ENCODE measurements at places on chromosomes 7 and 10.

DNA sequence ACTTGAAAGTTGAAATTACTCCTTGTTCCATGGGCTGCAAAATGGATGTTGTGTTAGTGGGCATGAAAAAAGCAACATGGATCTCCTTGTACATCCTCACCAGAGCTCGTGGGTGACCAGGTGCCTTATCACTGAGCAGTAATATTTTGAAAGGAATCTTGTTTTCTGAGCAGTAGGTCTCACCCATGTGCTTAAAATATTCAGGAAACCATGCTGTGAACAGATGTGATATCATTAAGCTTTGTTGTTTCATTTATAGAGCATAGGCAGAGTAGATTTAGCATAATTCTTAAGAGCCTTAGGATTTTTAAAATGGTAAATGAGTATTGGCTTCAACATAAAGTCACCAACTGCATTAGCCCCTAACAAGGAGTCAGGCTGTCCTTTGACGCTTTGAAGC lies 316.6 kb downstream of the TYW1 start:
- DNase-seq: no peak

DNA sequence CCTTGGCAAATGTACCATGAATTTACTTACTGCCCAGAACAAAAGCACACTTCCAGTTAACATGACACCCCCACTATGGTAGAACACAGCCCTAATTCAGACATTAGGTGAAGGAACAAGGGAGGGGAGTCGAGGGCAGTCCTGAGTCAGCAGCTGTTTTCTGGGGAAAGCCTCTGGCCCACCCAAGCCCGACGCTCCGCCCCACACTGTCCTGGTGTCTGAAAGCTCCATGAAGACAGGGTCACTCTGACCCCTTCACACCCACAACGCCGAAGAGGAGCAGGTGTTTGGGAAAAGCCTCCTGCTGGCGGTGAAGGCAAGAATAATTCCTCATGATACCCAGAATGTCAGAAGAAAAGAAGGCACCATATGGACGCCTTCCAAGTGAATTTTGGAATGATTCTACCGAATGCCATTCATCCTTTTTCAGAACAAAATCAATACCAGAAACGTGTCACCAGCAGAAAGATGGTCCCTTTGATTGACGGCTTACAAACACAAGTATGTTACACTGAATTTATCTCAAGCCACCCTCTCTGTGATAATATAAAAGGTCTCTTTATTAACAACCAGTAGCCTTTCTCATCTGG lies 172.1 kb downstream of the DIP2C start:
- no peak for DNase-seq

DNA sequence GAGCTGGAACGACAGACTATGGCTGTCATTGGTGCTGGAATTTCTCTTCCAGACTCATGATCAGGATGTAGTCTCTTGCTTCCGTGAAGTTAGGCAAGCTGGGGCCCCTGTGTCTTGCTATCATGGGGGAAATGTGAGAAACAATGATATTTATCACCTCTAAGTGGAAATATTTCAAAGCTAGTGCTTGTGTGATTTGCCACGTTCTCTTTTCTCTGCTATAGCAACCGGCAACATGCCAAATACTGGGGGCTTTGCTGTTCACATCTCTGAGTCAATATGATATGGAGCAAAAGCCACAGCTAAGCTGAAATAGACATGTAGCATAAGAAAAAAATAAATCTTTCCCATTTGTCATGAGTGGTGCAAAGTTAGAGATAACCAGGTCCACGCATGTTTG lies 668.2 kb upstream of the IGFBP3 start:
- DNase-seq: no peak

DNA sequence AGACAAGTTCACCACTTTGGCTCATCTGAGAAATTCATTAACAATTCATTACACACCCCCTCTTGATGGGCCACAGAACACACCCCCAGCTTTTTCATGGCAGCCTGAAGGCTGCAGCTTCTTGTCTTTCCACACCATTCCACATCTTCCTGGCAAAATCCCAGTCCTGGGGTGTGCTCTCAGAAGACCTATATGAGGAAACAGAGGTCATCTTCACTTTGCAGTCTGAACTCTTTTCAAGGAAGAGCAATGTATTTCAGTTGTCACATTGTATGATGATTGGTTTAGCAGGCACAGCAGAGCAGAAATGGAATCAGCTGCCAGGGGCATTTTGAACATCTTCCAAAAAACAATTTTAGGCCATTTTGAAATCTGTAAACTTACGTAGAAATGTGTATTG lies 7.8 kb upstream of the LRRC27 start:
- no peak for DNase-seq

DNA sequence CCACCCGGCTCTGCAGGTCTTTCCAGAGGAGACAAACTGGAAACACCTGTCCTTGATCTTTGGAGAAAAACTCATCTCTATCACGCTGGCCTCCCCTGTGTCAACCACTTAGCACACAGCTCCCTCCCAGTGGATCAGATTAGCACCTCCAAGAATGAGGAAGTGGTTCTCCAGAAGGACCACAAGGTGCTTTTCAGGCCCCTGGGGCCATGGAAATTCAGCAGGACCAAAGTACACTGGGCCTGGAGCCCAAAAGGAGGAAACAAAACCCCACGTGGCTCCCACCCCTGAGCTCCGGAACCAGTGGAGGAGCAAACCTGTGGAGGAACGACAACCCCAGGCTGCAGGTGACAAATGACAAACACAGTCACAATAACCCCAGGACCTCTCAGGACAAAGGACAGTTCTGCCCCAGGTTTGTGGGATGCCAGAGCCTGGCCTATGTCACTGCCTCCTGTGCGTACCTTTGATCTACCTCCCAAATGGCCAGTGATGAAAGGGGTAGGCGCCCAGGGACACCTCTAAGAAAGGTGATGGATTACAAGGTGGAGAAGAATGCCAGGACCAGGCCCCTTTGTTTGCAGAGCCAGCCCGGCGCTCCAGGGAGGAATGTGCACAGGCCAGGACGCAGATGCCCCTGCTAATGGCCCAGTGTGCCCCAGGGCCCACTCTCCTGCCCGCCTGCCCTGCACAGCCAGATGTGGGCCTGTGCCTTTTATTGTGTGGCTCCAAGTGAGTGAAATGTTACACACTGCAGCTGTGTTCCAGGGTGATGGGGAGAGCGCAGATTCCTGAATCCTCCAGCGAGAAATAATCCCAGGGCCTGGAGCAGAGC lies 5.7 kb downstream of the TNS3 start:
- peak; percentile 33 for DNase-seq

DNA sequence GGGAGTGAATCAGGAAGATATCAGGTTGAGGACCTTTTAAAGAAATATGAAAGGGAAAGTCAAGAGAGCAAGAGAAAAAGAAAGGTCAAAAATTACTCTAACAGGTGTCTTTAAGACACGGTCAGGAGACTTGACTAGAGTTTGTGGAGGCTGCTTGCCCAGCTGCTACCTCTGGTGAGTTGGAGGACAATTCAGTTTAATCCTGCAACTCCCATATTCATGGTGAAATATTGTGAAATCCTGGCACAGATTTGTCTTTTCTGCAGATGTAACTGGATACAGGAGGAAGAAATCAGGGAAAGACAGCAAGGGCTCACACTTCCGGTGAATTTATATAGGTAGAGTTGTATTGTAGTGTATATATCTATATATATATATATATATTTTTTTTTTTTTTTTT lies 93.5 kb downstream of the AKAP9 start:
- DNase-seq: no peak

GRCh38 chr7:138431517-138431916 lies 28.5 kb upstream of the TRIM24 start:
- no peak for DNase-seq

DNA sequence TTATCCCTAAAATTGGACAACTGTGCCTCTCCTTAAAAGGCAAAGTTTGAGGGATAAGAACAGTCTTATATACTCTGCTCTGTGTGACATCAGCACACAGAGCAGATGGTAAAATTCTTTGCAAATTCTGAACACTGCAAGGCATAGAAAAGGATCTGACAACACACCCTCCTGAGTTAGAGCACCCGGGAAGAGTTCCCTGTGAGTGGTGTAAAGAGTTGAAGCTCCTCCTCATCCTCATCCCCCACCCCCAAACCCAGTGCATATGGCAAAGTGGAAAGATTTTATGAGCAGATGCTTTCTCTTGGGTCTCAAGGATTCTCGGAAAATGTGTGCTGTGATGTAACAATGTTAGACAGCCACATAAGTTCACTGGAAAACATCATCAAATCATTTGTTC lies 40.0 kb upstream of the DGKI start:
- DNase-seq: no peak

GRCh38 chr10:132962623-132963429 lies 20.5 kb upstream of the CFAP46 start:
- no peak for DNase-seq

DNA sequence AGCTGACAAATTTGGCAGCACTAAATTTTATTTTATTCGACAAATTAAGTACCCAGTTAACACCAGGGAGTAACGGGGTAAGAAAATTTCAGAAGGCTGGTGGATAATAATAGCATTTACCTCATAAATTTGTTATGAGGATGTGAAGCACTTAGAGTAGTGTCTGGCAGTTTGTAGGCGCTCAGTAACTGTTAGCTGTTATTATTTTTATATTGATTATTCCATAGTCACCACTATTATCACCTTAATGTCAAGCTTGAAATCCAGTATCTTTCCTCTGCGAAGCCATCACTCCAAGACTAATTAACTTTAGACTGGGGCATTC lies 563 bp upstream of the COA1 start:
- DNase-seq: no peak

DNA sequence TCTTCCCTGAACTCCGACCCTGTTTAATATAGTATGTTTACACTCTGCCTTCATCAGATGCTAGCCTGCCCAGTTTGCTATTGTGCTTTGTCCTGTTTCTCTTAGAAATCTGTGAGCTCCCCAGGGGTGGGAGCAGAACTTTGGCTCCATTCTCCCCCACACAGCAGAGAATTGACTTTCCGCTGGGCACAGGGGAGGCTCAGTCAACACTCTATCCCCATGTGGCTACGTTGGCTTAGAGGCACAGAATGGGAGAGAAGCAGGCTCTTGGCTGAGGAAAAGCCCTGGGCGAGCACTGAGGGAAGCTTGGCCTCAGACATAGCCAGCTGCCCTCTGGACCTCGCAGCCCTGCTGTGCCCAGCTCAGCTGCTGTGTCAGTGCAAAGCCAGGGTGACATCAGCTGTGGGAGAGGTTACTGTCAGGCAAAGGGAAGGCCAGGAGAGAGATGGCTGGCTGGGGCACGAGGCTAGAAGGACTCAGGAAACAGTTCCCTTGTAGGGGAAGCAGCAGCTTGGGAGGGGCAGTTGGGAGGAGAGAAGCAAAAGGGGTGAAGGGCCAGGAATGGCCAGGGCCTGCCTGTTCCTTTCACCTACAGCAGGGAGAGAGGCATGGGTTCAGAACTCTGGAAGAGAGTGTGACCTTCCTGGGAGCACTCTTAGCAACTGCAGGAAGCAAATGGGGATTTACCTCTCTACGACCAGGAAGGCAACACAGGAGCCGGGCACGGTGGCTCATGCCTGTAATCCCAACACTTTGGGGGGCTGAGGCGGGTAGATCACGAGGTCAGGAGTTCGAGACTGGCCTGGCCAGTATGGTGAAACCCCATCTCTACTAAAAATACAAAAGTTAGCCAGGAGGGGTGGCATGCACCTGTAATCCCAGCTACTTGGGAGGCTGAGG lies 5.8 kb upstream of the SCD start:
- no peak for DNase-seq

DNA sequence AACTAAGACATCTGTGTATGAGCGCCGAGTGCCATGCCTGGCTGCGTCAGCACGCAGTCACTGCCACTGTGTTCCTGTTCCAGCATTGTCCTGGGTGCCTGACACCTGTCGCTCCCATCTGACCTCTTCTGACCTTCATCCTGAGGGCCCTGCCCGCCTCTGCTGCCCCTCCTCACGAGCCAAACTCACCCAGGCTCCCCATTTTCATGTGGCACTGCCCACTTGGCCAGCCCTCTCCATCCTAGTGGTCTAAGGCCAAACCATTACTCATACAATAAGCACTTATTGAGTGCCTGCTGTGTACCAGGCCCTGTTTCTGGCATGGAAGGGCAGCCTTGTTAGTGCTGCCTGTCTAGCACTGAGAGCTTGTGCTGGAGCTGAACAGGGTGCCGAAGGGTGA lies 77.2 kb upstream of the PCBD1 start:
- DNase-seq: no peak

DNA sequence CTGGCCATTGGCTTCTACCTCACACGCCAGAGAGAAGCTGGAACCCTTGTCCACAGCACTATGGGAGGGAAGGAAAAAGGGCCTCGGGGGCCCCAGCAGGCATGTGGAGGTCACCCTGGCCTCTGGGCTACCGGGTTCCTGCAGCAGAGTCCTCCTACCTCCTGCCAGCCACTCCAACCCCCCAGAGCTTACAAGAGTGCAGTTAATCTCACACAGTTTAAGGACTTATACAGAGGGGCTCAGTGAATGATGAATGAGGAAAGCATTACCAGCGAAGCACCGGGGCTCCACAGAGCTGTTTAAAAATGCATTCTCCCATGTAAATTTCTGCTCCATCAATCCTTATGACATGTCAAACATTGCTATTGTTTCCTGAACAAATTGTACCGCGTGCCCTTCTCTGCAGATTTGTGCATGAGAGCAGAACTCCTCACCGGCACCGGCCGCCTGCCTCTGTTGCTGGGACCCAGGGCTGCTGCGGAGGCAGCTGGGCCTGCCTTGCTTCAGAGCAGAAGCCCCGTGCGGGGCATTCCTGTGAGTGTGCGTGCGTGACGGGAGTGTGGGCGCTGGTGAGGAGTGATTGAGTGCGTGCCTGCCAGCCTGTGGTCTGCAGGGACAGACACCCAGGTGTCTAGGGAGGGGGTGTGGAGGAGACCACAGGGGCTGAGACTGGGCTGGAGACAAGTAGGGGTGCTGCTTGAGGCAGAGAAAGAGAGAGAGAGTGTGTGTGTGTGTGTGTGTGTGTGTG lies 52.8 kb downstream of the C10orf105 start:
- DNase-seq: no peak

- peak; percentile 79 for DNase-seq
Observed at GRCh38 chr7:143375298-143376034, 5.7 kb upstream of the ZYX start.

DNA sequence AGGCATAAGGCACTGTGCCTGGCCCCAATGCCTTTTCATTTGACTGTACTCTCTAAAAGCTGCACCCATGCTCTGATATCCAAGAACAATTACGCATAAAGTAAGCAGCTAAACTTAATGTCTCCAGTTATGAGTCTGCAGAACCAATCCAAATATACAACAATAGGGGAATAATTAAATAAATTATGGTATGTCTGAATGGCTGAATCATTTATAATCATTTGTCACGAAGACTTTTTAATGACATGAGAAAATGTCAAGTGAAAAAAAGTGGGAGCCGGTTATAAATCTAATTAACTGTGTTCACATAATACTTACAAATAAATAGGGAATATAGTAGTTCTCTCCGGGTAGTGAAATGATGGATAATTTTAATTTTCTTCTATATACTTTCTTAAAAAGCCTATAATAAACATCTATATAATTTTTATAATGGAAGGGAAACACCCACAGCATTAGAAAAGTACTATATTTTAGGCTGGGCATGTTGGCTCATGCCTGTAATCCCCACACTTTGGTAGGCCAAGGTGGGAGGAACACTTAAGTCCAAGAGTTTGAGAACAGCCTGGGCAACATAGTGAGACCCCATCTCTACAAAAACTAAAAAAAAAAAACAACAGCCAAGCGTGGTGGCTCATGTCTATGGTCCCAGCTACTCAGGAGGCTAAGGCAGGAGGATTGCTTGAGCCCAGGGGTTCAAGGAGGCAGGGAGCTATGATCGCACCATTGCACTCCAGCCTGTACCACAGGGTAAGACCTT lies 14.2 kb downstream of the SLC37A3 start:
- no peak for DNase-seq

- DNase-seq: no peak
Observed at GRCh38 chr7:111308691-111309090, 217.8 kb downstream of the LRRN3 start.

Data from GDM1 (cell line).